Ovary (tissue), 10 donors: ENCODE measurements at places on chromosomes 1 and 21.

GRCh38 chr1:77562596-77563150 lies 119.8 kb downstream of the ZZZ3 start:
- no peak overlapping the region for H3K4me3 ChIP-seq
- no peaks in the 10 kb centered on the region for H3K36me3 ChIP-seq
- H3K27me3 ChIP-seq, result no peaks in the 10 kb centered on the region
- no peaks in the 10 kb centered on the region for H3K4me1 ChIP-seq
- DNase-seq, result no peak
- no peak overlapping the region for H3K27ac ChIP-seq

DNA sequence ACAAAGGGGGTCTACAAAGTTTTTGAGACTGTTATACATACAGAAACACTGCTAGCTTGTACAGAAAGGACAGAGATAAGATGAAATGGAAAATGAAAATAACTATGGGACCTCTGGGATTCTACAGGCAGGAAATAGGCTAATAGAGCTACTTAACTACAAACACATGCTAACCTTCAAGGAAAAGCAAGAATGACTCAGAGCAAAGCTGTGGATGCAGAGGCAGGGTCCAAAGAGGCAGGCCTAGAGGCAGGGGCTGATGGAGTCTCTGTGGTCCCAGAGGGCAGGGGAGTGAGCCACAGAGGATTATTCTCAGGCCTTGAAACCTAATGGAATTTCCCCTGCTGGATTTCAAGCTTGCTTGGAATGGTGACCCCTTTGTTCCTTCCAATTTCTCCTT lies 18.7 kb upstream of the GOLT1A start:
- no peak for DNase-seq
- H3K4me1 ChIP-seq, result no peaks in the 10 kb centered on the region
- no peak overlapping the region for H3K4me3 ChIP-seq
- no peaks in the 10 kb centered on the region for H3K36me3 ChIP-seq

- H3K36me3 ChIP-seq, result no peaks in the 10 kb centered on the region
- H3K4me3 ChIP-seq, result no peak overlapping the region
- peak overlapping the region; percentile 50 for H3K27ac ChIP-seq
- no peaks in the 10 kb centered on the region for H3K27me3 ChIP-seq
These were observed 17.5 kb upstream of the LAMTOR5 start for GRCh38 chr1:110424699-110425611.

GRCh38 chr1:26352338-26352679 lies 1.6 kb downstream of the CRYBG2 start:
- H3K27me3 ChIP-seq, result no peaks in the 10 kb centered on the region
- H3K4me3 ChIP-seq, result no peak overlapping the region
- no peak for DNase-seq
